ENCODE measurements at places on chromosomes 4 and X.

DNA sequence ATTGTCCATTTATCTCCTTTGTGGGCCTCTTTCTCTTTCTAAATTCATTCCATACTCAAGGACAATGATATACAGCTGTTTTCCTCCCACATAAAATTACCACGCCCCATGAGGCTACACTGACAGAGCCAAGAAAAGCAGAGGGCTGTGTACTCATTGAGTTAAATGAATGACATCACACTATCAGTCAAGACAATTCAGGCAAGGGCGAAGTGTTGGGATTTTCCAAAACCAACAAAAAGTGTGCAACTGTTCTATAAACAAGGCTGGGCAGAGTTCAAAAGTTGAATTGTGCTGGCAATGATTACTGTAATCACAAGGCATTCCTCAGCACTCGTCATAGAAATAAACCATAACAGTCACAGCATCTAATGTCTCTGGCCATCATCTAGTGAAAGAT lies 799.6 kb upstream of the DIAPH2 start:
- DNase-seq = no peak

DNA sequence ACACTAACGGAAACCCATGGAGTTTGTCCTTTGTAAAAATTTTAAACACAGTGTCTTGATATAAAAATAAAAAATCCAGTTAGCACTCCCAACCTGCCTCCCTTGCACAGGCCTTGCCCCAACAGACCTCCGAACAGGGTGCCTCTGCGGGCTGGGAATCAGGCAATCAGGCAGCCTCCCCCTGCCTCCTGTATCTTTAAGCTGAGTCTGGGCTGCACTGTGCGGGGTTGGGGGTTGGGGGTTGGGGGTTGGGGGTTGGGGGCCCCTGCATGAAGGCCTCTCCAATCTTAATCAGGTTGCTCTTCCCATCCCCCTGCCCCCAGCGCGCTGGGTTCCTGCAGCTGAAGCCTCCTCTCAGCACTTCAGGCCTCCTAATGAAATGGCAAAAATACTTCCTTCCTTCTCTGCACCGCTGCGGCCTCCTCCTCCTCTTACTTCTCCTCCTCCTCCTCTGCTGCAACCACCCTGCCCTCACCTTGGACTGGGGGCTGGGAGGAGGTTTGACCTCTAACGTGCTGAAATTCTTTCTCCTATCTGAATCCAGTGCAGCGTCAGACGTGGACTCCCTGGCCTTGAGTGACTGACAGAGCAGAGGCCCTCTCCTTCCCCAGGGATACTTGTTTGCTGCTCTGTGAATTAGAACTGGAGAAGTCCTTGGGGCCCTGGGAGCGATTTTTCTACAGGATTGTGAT lies 26.6 kb downstream of the NLGN3 start:
- DNase-seq = no peak

- no peak for DNase-seq
Measured at GRCh38 chr4:22021106-22021505, 72.5 kb upstream of the KCNIP4 start.

GRCh38 chr4:69831646-69832325 lies 28.2 kb downstream of the SULT1E1 start:
- no peak for DNase-seq

DNA sequence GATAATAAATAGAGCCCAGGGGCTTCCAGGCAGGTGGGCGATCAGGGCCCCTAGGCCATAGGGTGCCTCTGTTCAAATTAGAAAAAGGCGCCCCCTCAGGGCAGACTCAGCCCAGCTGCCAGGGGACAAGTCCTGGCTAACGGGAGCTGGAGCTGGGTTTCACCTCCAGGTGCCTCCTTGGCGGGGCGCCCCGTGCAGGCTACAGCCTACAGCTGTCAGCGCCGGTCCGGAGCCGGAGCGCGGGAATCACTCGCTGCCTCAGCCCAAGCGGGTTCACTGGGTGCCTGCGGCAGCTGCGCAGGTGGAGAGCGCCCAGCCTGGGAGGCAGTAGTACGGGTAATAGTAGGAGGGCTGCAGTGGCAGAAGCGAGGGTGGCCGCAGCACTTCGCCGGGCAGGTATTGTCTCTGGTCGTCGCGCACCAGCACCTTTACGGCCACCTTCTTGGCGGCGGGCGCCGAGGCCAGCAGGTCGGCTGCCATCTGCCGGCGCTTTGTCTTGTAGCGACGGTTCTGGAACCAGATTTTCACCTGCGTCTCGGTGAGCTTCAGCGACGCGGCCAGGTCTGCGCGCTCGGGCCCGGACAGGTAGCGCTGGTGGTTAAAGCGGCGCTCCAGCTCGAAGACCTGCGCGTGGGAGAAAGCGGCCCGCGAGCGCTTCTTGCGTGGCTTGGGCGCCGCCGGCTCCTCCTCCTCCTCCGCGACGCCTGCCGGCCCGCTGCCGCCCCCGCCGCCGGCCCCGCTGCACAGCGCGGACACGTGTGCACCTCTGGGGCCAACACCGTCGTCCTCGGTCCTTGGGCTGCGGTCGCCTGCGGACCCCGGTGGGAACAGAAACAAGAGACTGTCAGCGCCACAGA lies 2.4 kb downstream of the NKX3-2 start:
- no peak for DNase-seq

DNA sequence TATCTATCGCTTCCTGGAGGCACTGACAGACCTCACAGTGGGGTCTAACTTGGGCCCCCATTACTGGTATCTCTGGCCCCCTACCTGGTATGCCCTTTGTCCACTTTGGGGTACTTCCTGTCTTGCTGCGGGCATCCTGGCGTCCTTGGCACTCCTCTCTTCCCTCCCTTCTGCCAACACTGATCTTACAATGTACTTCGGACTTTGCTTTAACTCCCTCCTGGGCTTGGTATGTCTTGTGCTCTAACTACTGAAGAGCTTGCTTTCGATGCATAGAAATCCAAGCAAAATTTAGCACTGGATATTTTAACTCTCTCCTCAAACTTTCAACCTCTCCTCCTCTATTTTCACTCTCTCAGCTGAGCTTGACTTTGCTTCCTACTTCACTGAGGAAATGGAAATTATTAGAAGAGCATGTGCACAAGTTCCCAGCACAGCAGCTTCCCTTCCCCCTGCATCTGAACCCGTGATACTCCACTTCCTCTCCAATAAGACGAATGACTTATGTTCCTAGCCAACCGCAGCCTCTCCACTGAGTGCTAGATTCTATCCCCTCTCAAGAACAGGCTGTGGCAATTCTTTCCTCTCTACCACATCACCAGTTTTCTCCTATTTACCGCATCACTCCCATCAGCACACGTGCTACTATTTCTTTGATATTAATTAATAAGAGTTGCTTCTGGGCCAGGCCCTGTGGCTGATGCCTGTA lies 52.9 kb downstream of the SUPT20HL2 start:
- no peak for DNase-seq

GRCh38 chr4:24796620-24797019 lies 1.2 kb downstream of the SOD3 start:
- no peak for DNase-seq

GRCh38 chr4:73028621-73029020 lies 40.9 kb downstream of the COX18 start:
- DNase-seq = no peak

- DNase-seq = no peak
Measured at GRCh38 chrX:104135677-104136076, 21.1 kb downstream of the SLC25A53 start.
